ENCODE measurements at places on chromosomes 12 and 14.

- peak; percentile 21 for DNase-seq
These were observed 23.2 kb downstream of the FOS start for GRCh38 chr14:75301666-75302325.

- no peak for DNase-seq
These were observed 1.2 kb downstream of the PAWR start for GRCh38 chr12:79689477-79690141.

DNA sequence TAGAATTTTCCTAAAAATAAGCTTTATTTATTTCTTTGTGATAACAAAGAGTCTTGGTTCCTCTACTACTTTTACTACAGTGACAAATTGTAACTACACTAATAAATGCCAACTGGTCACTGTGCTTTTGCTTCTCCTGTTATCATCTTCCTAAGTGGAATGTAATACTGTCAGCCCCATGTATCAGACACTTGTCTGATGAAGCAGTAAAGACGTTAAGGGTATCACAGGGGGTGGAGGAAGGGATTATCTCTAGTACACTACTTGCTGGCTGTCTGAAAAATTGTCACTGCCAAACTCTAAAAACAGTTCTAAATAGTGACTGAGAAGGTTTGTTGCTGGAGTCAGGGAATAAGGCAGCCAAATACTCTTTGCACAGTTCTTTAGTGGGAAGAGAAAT is 11.3 kb downstream of the ASB8 start:
- DNase-seq = no peak

DNA sequence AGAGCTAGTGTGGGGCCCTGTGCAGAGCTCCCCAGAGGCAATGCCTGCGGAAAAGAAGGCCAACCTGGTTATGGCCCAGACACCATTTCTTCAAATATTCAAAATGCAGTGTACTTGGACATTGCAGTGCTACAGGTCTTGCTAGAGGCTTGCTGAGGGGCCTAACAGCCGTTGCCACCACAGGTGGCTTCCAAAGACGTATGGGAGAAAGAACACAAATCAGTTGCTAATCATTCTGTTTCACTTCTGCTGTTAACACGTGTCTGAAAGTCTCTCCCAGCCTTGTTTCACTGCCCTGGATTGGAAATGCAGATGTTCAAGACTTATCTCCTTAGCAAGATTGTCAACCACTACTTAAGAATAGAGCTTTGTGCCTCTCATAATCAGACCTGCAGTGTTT is 925.9 kb downstream of the GALC start:
- DNase-seq = no peak

DNA sequence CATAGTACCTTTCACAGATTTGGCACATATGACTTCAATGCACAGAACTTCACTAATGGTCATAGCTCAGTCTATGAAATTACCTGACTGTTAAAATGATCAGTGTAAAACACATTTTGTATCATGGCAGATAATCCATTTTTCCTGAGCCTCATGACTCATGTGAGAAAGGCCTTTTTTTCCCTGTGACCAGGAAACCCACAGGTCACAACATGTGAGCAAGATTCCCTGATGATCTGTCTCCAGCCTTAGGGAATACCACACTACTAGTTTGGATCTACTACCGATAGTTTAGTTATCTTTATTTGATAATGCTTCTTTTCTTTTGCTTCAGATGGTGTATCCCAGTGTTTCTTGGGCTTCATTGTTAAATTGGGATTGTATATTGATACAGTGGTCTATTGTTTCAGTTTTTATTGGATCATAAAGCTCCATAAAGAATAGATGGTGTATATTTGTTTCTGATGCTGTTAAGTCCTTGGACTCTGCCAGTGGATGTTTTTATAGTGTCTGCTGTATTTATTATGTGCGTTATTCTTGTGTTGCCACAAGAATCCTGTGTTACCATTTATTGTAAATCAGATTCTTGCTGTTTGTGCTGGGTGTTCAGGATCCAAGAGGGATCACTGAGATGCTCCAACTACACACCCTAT is 248.7 kb upstream of the PELI2 start:
- DNase-seq = no peak

- no peak for DNase-seq
These were observed 73.9 kb downstream of the EP400 start for GRCh38 chr12:132023658-132024057.

GRCh38 chr12:87667378-87667777 is 361.8 kb downstream of the C12orf50 start:
- DNase-seq = no peak

- no peak for DNase-seq
These were observed 22.8 kb upstream of the LALBA start for GRCh38 chr12:48592591-48593086.

DNA sequence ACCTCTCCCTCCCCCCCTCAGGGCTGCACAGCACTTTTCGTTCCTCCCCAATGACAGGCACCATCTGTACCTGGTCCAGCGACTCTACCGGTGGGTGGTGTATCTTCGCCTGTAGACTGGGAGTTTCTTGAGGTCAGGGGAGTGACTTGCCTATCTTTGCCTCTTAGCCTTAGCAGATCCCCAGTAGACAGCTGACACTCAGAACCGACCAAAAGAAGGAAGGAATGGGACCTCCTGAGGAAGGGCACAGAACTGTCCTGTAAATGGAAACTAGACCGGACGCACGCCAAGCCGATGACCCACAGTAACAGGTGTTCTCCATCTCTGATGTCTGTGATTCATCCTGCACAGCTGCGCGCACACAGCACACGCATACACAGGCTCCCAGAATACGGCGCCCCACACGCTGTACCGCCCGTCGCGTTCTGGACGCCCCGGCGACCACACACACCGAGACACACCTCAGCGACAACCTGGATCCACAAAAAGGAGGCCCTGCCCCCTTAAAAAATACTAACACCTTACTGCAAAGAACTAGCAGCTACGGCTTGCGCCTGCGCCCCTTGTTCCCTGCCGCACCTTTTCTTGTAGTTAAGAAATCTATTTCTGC is 673 bp upstream of the TTC9 start:
- no peak for DNase-seq

- no peak for DNase-seq
These were observed 2.4 kb upstream of the CSRNP2 start for GRCh38 chr12:51085757-51086156.

GRCh38 chr12:76706101-76706500 is 57.8 kb upstream of the ZDHHC17 start:
- DNase-seq = no peak

DNA sequence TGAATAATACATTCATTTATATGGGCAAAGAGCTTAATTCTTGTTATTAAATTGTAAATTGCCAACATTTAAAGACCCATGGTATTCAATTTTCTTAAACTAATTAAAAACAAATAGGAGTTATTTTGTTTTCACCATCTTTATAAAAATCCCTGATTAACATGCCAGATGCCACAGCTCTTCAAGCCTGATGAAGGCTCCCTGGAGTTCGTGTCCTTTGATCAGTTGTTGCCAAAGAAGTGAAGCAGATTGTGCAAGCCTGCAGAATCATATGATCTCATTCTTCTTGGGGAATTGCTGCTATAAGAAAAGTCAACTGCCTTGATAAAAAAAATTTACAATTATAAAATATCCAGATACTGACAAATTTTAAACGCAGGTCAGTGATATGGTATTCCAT is 288.3 kb upstream of the PPFIA2 start:
- no peak for DNase-seq

DNA sequence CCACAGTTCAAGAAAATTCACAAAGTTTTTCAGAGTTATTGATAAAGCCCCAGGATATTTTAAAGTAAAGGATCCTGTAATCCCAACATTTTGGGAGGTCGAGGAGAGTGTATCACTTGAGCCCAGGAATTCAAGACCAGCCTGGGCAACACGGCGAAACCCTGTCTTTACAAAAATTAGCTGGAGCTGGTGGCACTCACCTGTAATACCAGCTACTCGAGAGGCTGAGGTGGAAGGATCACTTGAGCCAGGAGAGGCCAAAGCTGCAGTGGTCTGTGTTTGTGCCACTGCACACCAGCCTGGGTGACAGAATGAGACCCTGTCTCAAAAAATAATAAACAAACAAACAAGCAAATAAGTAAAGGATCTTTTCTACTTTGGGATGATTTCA is 39.5 kb upstream of the LRRK2 start:
- DNase-seq = no peak

- DNase-seq = peak; percentile 23
These were observed 88.2 kb downstream of the TMX1 start for GRCh38 chr14:51328064-51328771.

GRCh38 chr14:71220462-71220861 is 313.2 kb downstream of the PCNX1 start:
- DNase-seq = no peak

- DNase-seq = no peak
These were observed 222.7 kb upstream of the FOXN3 start for GRCh38 chr14:89639687-89640086.

DNA sequence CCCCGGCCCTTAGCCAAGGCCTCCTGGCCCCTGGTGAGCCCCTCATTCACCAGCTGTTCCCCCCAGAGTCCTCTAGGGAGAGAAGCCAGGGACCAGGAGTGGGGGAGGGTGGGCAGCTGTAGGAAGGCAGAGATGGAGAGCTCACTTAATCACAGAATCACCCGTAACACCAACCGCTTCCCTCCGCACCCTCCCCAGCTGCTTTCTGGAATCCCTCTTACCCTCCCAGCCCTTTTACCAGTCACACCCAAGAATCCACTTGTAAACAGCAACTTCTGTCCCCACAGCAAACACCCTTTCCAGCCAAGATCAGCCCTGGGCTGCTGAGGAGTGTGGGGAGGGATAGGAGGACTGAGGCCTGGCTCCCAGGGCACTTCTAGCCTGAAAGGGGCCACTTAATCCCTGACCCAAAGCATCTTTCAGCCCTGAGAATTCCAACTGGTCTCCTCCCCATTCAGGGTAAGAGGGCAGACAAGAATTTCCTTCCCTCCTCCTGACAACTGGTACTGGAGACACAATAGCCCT is 18.8 kb downstream of the NCKAP5L start:
- no peak for DNase-seq

- DNase-seq = no peak
These were observed 352.5 kb upstream of the CCDC196 start for GRCh38 chr14:66133666-66134065.

DNA sequence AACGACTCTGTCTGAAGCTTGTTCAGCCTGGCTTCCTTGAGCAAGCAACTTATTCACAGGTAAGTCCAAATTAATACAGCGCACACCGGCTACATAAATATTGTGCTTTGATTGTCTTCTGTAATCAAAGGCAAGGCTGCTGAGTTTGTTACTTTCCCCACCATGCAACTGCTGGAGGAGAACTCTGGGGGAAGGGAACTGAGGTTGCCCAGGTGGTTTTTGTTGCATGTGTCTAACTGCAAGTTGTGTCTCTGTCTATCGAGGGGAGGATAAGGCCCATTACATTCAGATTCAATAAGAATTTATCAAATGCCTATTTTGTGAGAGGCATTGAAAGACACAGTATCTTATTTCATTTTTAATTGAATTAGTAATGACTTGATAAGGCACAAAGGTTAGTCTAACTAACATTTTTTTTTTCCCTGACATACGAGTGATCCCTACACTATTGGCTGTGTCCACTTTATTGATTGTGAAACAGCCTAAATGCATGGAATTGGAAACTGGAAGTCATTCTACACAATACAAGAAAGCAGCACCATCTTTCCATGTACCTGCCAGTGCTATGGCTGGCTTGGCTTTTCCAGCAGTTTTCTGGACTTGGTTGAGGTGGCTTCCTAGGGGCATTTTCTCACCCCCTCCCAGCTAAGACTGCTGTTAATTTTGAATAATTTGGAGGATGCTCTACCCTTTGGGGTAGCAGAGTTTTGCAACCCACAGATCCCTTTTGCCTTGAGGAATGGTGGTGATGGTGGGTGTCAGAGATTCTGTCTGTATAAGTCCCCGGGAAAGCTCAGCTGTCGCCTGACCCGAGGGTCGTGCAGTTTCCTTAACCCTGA is 951 bp upstream of the CHST11 start:
- no peak for DNase-seq

DNA sequence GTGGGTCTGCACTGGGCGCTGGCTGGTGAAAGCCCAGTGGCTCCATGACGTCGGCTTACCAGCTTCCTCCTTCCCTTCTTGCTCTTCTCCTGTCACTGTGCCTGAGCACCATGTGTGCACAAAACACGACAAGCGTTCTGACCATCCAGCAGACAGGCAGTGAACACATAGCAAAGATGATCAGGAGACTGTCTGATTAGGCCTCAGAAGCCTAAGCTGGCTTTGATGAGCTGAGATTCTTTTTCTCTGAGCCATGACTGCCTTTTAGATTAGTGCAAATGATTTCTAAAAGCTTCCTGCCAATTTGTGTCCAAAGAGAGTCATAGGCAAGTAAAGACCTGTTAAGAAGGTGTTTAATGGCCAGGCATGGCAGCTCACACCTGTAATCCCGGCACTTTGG is 83.1 kb downstream of the AACS start:
- DNase-seq = no peak

DNA sequence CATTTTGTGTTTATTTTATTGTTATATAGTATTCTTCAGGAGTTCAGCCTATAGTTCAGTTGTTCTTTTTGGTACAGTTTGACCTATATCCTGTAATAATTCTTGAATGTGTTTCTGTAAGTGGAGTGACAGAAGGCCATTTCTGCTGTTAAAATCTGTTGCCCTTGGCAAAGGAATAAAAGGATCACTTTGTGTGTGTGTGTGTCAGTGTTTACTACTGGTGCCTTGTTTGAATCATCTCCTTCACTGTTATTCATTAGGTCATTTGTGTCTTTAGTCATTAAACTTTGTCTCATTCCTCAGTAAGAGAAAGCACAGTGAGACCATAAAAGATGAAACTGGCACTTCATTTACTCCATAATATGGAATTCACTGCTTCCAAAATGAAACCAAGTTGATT is 130.7 kb downstream of the TMTC2 start:
- DNase-seq = no peak

GRCh38 chr12:112420740-112421139 is 2.0 kb downstream of the PTPN11 start:
- no peak for DNase-seq

DNA sequence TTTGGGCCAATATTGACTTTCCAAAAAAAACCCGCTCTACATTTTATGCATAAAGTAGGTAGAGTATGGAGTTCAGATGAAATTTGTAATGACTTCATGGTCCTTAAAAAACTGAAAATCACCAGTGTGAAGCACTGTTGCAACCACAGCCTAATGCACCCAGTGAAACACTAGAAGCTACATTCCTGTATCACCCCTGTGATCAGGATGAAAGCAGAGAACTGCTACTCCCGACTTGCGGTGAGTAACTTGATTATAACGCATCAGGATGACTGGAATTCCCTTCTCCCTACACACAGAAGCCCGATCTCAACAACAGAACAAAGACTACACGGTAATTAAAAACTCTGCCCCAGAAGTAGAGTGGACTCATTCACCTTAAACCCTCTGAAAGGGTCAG is 33.8 kb downstream of the SPTB start:
- DNase-seq = no peak

DNA sequence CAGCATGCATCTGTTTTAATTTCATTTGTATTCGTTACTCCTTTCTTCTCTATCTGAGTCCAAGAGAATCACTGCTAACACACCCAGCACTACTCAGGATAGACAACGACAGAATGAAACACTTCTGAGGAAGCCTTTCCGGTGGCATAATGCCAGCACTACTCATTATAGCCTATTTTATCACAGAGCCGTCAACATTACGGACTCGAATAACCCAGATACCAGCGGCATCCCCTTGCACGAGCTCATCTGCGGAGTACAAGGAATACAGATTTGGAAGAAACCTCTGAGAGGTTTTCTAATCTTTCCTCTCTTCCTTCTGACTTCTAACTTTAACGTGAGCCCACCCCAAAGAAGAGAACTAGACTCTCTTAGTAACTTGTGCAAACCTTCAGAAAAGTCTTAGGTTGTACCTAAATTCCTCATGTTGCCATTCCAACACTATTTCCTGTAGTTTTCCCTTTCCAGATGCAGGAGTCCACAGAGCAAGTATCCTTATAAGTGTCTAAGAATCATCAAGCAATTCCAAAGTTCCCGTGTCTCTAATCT is 248.1 kb downstream of the APAF1 start:
- no peak for DNase-seq
